ENCODE measurements at places on chromosomes 12 and 14. TPM values are rescaled to one million over a fixed set of nuclear protein-coding genes. Genes with fewer than 3 reads are reported as not detected.

Gene NPAS3
- 0.23 TPM for total RNA-seq

DNA sequence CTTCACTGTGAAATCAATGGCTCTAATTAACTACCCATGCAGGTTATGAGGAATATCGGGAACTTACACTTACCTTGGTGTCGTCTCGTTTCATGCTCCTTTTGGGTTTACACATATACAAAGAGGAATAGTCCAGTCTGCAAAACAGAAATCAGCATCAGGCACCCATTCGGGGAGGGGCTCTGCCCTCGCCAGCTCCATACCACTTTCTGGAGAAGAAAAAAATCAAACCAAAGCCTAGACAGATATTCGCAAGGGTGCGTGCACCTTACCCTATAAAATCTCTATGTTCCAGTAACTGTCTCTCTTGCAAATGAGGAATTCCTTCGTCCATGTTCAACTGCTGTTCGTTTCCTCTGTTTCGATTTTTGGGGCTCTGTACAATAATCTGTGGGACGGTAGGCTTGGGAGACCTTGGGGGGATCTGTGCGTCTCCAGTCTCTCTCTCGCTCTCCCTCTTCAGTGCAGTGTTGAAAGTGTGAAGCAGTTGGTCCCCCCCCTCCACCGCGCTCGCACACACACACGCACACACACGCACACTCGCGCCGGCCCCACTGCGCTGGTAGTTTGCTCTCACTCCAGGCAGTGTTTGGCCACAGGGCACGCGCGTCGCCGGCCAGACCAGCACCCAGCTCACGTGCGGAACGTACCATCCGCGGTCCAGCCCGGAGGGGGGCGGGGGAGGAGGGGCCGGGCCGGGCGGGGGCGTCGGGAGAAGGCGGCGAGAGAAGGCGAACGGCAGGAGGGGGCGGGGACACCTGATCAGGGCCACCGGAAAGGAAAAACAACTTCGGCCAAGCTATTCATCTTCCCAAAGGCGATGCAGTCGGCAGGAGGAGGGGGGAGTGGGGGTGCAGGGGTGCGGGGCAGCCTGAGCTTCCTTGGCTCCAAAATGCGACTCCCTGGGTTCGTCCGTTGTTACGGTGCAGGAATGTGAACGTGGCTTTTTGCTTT, at the start of gene BHLHE41:
Gene BHLHE41 (minus strand): TSS at position 592 of the 954 bp plus-strand sequence. CDS start 258 bp downstream, at position 334.
- DNase-seq, result peak; percentile 81

DNA sequence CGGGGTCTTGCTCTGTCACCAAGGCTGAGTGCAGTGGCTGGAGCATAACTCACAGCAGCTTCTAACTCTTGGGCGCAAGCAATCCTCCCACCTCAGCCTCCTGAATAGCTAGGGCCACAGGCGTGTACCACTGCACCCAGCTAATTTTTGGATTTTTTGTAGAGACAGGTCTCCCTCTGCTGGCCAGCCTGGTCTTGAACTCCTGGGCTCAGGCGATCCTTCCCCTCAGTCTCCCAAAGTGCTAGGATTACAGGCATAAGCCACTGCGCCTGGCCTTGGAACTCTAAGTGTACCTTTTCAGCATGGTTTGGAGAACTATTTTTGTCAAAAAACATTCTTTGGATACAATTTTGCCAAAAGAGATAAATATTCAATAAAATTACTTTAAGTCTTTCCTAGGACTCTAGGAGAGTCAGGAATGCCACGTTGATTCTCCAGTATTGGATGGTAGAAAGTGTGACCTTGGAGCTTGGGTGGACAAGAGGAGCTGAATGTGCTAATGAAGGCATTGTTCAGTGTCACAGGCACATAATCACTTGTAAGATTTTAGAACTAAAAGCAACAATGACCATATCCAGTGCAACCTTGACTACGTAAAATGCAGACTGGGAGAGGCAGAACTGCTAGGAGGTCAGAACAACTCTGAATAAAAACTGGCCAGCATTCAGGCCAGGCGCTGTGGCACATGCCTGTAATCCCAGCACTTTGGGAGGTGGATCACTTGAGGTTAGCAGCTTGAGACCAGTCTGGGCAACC, 2.8 kb downstream of the SRSF9 start:
- no peak for DNase-seq

DNA sequence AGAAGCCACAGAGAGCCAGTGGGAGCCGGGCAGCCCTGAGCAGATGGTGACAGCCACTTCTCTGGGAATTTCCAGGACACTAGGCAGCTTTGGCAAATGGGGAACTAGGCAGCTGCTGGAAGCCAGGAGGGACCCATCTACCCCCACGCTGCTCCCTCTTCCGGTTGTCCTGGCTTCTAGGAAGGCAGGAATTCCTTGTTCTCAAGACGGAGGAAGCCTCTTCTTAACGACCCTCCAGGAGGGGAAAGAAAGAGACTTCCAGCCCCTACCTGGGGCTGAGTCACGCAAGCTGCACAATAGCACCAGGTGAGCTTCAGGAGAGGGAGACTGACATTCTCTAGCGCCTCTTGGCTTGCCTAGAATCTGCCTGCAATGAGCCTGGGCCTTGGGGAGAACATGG, 141.5 kb downstream of the ANO2 start:
- no peak for DNase-seq

DNA sequence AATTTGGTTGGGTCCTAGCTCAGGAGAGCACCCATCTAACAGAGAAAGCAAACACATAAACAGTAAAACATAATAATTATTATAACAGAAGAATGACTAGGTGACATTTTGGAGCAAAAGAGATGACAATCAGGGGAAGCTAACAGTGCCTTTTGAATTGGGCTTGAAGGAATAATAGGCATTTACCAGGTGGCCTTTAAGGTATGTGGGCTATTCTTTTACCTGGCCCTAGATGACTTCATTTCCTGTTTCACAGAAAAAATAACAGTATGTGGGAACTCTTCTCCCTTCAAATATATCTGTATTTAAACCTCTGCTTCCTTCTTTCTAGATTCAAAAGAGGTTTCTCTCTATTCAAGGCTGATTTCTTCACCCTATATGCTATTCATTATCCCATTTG, 3.8 kb downstream of the IRAK4 start:
- DNase-seq, result no peak

DNA sequence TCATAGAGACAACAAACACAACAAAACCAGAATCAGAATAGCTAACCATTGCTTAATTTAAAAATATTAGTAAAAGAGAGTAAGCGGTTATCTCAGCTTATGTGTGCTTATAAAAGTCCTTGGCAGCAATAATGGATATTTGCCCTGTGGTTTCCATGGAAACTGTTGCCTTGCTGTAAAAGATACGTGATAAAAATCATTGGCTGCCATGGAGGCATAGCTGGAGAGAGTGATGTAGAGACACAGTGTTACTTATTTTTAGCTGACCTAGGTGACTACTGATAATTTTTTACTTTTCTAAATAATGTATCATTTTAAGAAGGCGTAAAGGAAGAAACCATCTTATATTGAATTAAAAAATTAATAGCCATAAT, 92.9 kb downstream of the ERC1 start:
- no peak for DNase-seq

Gene GLT1D1
- not detected for total RNA-seq

Gene GLIPR1L1
- not detected for total RNA-seq

DNA sequence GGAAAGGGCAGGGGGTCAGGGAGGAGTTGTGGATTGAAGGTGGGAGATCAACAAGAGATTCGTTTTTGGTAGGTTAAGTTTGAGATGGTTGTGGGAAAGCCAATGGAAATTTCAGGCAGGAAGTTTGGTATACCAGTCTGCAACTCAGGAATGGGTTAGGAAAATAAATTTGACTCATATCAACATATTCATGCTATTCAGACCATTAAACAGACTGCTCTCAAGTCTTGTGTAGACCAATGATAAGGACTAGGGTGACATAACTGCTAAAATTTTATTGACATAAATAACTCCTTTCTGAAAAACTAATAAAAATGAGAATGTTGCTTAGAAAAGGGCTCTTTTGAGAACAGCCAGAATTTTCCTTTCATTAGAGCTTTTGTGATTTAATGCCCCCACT, 60.0 kb downstream of the PLEKHA5 start:
- no peak for DNase-seq

GRCh38 chr12:85374981-85375380, 95.0 kb downstream of the ALX1 start:
- no peak for DNase-seq

Gene AKAP5
- total RNA-seq, result 0.64 TPM

Gene MANSC4
- total RNA-seq, result not detected

DNA sequence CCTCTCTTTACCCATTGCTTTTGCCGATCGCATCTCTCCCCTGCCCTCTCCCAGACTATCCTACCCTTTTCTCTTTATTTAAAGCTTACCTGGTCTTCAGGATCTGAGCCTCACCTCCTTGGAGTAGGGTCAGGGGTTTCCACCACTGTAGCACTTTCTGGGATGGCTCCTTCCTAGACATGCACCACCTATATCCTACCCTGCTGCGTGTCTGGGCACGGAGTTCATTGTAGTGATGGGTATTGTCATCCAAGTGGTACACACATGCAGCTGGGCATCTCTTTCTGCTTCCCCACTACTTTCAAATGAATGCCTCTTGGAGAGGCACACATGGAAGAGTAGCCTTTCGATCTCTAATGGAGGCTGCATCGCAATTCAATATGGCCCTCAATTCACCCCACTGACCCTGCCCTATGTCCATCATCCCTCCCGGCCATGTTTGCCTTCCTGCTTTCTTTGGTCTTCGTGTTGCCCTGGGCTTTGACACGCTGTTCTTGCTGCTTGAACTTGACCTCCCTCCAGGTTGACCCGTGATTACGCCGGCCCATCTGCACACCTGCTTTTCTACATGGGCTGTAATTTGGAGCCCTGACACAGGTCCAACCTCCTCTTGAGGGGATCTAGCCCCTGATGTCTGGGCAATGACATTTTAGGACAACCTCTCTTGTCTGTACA, 10.9 kb downstream of the SERPINA11 start:
- no peak for DNase-seq

Gene GPRC5D
- total RNA-seq, result not detected

- DNase-seq, result no peak
Observed at GRCh38 chr14:50331596-50331995, 19.5 kb downstream of the DMAC2L start.

Gene GPR84
- not detected for total RNA-seq

DNA sequence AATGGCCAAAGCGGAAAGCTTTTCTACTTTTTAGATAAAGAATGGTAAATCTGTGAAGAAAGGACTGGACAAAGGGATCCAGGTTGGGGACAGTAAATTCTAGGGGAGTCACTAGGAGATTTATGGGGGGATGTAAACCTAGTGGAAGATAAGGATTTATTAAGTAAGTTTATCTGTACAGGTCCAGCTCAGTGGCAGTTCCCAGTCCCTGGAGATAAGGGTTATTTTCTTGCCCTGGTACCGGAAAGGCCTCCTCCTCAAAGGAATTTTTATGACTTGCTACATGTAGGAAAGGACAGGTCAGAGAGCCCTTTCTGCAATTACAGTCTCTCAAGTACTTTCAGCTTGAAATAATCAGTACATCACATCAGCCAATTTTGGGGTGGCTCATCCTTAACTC, 72.6 kb upstream of the BICD1 start:
- DNase-seq, result no peak

DNA sequence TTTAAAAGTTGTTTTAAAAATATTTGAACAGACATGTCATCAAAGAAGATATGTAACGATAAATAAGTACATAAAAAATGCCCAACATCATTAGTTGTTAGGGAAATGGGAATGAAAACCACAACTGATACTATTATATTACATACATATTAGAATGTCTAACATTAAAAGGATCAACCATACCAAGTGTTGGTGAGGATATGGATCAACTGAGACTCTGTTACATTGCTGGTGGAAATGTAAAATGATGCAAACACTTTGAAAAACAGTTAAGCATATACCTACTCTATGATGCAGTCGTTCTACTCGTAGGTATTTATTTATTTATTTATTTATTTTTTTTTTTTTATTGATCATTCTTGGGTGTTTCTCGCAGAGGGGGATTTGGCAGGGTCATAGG, 149.7 kb downstream of the BRMS1L start:
- no peak for DNase-seq

All from Panc1 (cell line).